ENCODE measurements at places on chromosomes 4 and X.

DNA sequence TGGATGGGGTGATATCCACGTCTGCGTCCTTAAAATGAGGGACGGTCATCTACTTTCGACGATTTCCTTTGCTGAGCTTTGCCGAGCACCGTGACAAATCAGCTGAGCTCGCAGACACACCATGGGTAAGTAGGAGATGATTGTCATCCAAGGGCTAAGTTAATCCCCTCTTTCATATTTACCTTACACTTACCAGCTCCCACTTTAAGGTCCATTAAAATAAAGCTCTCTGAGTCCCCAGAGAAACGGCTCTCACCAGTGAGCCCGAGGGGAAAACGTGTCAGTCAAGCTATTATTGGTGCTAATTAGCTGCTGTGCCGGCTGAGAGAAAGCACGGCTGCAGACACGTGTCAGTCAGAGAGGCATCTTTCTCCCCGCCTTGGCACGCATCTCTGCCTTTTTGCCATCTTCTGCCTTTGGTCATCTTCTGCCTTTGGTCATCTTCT lies 72.2 kb downstream of the CRLF2 start:
- no peak for DNase-seq

DNA sequence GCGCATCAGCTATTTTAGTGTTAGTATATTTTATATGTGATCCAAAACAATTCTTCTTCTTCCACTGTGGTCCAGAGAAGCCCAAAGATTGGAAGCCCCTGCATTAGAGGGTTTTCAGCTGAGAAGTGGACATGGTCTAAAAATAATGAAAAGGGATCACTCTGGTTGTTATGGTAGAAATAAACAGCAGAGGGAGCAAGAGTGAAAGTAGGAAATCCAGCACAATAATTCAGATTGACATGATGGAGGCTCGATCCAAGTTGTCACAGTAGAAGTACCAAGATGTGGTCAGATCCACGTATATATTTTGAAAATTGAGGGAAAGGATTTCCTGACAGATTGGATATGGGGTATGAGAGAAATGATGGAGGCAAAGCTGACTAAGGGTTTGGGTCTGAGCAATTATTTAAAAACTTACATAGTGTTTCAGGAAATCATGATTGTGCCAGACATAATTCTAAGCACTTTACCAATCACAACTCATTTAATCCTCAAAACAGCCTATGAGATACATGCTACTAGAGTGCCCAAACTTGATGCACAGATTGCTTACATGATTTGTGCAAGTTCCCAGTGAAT lies 17.0 kb upstream of the TMEM144 start:
- no peak for DNase-seq

DNA sequence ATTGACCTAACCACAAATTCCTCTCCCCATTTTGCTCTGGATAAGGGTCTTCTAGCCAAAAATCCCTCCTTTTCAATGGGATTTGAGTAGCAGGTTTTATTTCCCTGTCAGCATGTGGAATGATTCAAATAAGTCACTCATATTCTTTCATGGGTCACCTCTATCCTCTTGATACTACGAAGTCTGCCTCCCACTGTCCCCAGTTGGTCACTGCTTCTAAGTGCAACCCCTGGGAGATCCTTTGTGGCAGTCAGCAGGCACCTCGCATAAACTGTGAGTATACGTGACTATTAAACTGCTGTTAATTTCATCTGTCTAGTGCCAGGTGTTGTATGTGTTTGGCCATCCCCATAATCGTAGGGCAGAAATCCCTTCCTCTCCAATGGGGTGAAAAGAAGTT lies 1667.9 kb upstream of the PCDH7 start:
- DNase-seq, result no peak

GRCh38 chrX:17020356-17020755 lies 73.9 kb downstream of the REPS2 start:
- no peak for DNase-seq

DNA sequence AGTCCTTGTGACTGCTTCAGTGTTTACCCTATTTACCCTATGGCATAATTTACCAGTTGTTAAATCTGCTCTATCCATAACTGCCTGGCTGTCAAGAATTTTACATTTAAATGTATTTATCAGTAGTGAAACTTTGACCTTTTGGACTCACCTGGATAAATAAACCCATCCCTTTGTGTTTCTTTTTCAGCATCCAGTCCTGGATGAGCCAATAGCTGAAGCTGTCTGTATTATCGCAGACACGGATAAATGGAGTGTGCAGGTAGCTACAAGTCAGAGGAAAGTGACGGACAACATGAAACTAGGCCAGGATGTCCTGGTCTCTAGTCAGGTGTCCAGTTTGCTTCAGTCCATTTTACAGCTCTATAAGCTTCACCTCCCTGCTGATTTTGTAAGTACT lies 122.4 kb downstream of the FNIP2 start:
- DNase-seq, result no peak

GRCh38 chrX:132001127-132001526 lies 22.0 kb upstream of the STK26 start:
- DNase-seq, result no peak

- DNase-seq, result no peak
Observed at GRCh38 chrX:118751950-118752783, 24.8 kb downstream of the IL13RA1 start.

GRCh38 chr4:36177946-36178345 lies 66.4 kb downstream of the ARAP2 start:
- DNase-seq, result no peak

GRCh38 chrX:112654871-112655270 lies 24.9 kb downstream of the LHFPL1 start:
- no peak for DNase-seq

- DNase-seq, result no peak
Observed at GRCh38 chr4:109499513-109499912, 60.5 kb upstream of the MCUB start.

GRCh38 chr4:106996490-106996889 lies 39.6 kb downstream of the DKK2 start:
- DNase-seq, result no peak
